ENCODE measurements at places on chromosomes 5 and 9.

DNA sequence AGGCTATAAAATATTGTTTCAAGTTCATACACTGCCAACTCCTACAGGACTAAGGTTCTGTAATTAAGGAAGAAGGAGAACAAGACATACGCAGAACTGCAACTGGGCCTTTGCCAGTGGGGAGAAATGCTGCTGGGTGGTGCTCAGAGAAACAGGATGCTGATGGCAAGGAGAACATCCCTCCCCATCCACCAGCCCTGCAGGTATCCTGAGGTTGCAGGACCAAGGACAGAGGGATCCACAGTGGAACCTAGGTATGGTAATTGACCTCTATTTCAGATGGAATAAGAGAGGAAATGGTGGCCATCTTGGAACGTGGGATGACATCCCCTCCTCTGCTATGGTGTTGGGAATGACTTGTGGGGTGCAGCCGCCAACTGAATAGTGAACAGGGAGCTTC is 206.3 kb upstream of the S1PR3 start:
- no peak for DNase-seq

DNA sequence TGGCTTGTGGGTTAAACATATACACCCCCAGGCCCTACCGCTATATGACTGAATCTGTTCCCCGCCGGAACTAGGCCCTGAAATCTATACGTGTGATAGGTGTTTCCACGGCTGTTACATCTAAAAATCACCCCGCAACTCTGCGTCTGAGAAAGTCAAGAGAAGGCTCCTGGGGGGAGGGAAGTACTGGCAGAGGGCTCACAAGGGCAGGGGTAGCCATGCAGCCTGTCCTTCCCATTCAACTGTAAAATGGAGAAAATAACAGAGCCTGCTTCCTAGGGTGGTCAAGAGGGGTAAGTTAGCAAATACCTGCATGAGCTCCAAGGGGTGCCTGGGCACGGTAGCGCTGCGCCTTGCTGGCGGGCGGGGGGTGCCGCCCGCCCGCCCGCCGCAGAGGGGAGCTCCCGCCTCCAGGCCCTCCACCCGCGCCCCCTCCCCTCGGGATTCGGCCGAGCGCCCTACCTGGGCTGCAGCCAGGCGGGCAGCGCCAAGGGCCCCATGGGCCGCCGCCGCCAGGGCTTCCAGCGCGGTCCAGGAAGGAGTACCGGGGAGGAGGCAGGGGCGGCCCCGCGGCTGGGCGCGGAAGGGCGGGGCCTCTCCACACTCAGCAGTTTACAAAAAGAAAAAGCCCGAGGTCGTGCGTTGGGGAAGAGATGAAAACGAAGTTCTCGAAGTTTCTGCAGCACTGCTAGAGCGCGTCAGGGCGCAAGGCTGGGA is at the start of gene HACD4:
Gene HACD4 (minus strand): TSS at position 550 of the 717 bp plus-strand sequence. CDS start 50 bp downstream, at position 500.
- DNase-seq = peak; percentile 37

DNA sequence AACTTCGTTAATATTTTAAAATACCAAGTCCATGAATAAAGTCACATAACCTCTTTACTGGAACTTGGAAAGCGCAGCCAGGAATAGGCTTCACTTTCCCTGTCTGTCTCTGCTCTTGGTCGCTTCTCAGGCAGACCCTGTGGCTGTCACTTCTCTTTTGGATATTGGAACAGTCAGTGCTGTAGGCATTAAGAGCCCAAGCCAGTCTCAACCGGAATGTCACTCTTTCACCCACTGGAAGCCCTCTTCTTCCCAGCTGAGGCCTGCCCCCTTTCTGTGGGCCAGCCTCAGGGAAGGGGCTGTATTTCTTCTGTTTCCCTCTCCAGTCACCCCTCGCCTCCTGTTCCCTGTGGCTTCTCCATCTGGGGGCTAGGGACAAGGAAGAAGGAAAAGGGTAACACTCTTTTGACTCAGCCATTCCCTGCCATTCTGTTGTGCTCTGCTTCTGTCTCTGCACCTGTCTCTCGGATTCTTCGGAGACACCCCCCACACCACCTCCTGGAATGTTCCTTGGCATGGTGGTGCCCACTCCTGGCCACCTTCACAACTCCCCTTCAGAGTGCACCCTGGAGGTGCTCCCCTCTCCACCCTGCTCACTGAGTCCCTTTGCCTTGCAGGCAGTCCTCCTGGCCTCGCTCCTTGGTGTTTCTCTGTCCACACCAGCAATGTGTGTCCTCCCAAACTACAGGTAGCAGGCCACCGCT is 103.4 kb downstream of the TRIO start:
- no peak for DNase-seq

GRCh38 chr5:137858954-137859353 is 8.7 kb upstream of the MYOT start:
- no peak for DNase-seq

DNA sequence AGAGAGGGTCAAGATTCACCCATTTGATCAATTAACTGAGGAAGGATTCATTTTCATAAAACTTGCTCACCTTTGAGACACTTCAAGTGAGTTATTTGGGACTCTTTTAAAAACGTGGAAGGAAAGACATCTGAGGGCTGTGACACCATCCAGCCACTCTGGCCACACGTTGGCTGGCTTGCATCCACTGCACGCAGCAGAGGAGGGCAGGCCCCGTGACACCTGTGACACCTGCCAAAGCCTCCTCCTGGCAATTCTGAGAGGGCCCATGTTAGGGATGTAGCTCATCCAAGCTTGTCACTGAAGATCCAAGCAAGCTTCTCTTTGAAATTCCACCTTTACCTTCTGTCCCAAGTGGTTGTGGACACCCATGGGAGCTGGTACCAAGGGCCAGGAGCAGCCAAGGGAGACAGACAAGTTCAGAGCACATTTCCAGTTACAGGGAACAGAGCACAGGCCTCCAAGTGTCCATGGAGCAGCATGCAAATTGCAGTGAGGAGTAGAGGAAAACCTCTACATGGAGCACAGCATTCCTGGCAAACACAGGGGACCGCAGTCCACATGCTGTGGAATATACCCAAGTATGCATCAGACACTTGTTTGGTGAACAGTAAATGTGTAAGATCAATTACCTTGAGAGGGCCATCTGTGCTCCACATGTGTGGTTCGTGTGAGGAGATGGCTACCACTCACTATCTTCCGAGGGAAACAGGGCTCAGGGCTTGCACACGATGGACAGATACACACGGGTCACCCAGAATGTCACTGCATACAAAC is 4.8 kb downstream of the PRSS3 start:
- DNase-seq = no peak

DNA sequence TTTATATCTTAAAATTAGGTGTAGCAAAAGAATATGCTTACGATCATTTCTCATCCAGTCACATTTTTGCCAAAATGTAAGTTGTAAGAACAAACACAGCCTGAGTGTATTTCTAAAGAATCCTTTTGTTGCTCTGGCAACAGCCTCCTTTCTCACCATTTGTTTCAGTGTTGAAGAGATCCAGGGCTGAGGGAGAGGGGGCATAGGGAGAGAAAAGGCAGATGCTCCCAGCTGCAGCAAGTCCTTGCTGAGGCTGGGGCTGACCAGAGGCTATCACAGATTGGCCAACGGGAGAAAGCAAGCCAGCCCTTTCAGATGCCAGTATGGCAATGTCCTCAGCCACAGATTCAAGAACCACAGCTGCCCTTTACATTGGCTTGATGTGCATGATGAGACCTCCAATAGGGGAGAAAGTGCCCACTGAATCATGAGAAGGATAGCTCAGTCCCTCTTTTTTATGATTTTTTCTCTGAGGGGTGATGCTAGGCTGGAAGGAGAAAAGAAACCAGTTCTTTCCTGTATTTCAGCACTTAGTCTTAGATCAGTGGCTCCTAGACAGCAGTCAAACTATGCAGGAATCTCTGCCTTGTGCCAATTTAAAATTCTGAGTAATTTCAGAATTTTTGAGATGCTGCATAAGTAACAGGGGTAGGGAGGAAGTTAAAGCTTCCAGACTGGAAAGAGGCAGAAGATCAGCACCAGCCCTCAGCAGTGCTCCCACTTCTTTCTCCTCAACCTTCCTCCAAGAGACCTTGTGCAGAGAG is 142.1 kb downstream of the LHFPL2 start:
- DNase-seq = no peak

DNA sequence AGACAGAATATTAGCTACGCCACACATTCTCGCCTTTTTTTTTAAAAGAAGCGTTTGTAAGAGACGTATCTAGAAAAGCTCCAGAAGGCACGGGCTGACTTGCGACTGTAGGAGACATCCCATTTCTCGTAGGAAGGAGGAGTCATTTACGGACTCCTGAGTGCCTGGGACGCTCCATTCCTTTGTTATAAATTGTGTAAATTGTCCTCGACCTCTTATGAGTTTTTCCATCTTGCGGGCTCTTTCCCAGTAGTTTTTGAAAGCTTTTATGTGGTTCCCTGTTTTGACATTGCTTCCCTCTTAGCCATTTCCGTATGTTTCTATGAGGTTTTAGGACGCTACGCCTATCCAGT is 1.0 kb downstream of the RABL6 start:
- no peak for DNase-seq

GRCh38 chr9:75242426-75242825 is 154.1 kb downstream of the OSTF1 start:
- no peak for DNase-seq

DNA sequence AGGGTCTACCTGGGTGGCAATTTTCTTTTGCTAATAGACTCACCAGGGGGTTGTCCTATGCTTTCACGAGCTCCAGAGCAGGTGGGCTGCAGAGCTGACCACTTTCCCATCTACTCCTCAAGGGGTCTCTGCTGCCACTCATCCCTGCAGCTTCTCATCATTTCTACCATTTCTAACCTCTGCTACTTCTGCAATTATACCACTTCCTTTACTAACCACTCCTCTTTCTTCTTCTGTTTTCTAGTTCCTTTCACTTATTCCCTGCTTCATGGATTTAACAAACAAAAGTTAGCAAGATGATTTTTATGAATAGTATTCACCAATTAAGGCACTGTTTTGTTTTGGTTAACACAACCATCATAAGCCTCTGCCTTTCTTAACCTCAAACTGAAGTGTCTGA is 34.5 kb upstream of the NIPBL start:
- DNase-seq = no peak

All from left lung (tissue), 14 donors.